Activated CD4-positive, CD25-positive, alpha-beta regulatory T cell treated with anti-CD3 and anti-CD28 coated beads, Interleukin-2, amount 50 U/mL, for 16 hours (primary cell): ENCODE measurements at places on chromosomes 3 and 15.

DNA sequence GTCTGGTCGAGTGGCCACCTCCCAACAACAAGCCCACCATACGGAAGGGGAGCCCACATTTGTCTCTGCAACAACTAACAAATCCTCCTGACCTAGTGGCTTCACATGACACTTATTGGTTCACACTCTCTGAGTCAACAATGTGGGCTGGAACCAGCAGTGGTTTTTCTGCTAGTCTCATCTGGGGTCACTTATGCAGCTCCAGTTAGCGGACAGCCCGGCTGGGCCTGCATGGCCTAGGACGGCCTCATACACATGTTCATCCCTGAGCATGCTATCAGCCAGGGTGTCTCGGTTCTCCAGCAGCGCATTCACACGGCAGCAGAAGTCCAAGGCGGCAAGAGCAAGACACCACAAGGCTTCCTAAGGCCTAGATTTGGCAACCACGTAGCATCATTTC, 281.7 kb downstream of the XXYLT1 start:
- DNase-seq: no peak

- no peak for DNase-seq
These were observed 109.3 kb downstream of the OXNAD1 start for GRCh38 chr3:16374047-16374934.

DNA sequence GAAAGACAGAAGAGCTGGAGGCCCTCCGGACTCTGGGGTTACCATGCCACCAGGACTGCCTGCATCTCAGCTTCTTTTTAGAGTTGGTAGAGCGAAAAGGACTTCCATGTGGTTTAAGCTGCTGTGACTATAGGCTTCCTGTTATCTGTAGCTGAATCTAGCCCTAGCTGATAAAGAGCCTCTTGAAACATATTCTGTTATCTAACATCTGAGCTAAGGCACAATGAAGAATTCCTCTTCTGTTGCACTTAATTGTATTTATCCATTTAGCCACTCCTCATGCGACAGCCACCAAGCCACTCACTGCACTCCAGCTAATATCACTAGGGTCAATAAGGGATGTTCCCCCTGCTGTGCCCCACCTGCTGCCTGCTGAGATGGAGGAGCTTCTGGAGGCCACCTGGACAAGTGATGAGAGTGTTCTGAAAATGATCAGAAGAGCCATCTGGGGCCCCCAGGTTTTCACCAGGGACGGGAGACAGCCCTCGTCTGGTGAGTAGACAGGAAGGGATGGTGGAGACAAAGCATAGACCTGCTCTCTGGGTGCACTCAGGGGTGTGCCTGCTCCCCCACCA, 94.6 kb upstream of the PLXNA1 start:
- DNase-seq: no peak

- DNase-seq: no peak
These were observed 7.4 kb downstream of the HMCES start for GRCh38 chr3:129286081-129286480.

GRCh38 chr3:161793194-161793930, 296.8 kb downstream of the OTOL1 start:
- DNase-seq: no peak

- DNase-seq: no peak
These were observed 29.3 kb downstream of the PPP2R3A start for GRCh38 chr3:135994708-135995337.

DNA sequence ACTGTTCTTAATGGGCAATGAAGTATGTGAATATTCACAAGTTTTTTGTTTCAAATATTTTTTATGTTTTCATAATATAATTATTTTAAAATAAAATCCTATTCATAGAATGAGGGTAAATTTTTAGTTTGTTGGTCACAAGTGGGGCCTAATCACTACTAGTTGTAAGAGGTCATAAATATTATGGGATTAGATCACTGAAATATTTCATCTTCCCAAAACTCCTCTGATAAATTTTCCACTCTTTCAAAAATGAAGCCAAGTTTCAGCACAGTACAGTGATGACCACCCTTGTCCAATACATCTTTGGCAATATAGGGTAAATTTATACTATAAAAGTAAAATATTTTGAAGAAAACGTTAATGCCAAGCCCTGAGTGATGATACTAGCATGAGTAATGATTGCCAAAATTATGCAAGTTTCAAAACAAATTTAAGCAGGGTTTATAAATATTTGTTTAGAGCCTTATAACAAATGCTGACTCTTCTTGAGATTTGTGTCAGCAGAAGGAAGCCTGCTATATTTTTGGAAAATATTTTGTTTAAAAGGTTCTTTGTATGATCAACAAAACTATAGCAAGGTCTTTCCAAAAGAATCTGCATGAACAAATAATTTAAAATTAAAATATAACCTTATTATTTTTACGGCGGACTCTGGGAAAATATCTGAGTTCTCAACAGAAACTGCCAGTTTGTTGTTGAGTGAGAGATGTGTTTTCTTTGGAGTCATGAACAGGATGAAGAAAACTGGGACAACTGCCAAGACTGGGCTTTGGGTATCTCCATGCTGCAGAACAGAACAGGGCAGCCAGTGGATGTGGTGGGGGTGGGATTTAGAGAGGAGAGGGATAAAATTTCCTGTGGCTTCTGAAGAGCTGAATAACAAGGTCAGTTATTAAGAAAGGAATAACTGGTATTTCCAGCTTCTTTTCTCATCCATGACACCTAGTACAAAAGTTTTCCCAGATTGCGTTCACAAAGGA, 17.9 kb upstream of the TM4SF1 start:
- no peak for DNase-seq

GRCh38 chr3:159253860-159254259, 452.0 kb downstream of the MFSD1 start:
- DNase-seq: no peak

DNA sequence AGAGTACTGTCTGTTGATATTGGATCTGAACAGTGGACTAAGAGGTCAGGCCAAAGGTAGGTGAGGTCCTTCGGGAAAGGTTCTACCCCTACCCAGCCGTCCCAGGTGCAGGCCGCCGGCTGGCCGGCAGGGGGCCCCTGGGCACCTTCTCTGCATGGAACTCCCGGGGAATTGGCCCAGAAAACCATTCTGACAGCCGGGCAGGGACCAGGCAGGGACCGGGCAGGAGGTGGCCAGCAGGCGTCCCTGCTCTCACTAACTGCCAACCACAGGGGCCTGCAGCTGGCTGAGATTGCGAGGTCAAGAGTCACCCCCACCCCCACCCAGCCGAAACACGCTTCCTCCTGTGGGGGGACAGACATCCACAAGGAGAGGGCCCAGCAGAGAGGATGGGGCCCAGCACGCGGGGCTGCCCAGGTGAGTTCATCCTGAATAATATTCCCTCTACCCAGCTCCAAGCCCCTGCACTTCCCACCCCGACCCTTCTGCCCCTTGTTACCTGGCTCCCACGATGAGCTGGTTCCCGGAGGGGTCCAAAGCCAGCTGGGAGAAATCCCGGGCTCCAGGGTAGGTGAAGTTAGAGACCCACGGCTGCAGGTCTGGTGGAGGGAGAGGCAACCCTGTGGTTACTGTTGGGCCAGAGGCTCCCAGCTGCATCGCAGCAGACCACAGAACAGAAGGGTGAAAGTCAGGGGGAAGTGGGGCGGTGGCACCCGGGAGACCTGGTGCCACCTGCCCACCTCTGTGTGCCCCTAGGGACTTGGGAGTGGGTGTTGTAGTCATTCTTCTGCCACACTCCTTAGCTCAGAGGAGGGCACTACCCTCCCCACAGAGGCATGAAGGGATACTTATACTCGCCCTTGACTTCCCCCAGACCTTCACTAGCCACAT, 84.4 kb downstream of the SEMA5B start:
- DNase-seq: no peak

DNA sequence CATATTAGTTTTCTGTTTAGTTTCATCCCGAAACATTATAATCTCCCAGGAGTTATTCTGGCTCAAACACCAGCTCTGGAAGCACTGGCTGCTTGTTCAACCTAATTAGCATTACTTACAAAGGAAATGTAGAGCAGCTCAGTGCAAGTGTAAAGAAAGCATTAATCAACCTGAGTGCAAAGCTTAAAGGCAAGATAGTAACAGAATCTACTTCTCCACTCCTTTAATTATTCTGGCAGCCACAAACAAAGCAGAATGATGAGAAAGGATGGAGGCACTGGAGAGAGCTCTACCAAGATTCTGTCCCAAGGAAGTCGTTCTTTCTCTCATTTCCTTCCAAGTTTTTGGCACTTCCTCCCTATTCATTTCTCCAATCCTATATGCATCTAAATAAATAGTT, 1384.0 kb downstream of the ZPLD1 start:
- no peak for DNase-seq

DNA sequence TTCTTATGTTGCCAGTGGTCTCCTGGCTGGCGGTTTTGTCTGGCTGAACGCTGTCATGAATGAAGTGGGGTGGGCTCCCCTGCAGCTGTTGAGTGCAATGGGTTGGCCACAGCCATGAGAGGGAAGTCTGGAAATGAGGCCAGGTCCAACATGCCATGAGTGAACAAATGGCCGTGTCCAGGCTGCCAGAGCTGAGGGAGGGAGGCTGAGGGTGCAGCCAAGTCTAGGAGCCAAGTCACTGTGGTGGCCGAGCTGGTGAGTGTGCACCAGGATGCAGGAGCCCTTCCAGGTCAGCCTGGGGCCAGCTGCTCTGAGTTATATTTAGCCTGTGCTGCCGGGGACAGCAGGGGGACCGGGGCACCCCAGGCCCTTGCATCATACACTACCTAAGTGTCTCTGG, 24.7 kb upstream of the PRR23E start:
- DNase-seq: no peak

DNA sequence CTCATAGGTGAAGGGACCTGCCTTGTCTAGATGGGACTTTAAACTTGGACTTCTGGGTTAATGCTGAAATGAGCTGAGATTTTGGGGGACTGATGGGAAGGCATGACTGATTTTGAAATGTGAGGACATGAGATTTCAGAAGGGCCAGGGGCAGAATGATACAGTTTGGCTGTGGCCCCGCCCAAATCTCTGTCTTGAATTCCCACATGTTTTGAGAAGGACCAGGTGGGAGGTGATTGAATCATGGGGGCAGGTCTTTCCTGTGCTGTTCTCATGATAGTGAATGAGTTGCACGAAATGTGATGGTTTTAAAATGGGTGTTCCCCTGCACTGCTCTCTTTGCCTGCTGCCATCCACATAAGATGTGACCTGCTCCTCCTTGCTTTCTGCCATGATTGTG, 42.8 kb downstream of the ILDR1 start:
- DNase-seq: no peak

DNA sequence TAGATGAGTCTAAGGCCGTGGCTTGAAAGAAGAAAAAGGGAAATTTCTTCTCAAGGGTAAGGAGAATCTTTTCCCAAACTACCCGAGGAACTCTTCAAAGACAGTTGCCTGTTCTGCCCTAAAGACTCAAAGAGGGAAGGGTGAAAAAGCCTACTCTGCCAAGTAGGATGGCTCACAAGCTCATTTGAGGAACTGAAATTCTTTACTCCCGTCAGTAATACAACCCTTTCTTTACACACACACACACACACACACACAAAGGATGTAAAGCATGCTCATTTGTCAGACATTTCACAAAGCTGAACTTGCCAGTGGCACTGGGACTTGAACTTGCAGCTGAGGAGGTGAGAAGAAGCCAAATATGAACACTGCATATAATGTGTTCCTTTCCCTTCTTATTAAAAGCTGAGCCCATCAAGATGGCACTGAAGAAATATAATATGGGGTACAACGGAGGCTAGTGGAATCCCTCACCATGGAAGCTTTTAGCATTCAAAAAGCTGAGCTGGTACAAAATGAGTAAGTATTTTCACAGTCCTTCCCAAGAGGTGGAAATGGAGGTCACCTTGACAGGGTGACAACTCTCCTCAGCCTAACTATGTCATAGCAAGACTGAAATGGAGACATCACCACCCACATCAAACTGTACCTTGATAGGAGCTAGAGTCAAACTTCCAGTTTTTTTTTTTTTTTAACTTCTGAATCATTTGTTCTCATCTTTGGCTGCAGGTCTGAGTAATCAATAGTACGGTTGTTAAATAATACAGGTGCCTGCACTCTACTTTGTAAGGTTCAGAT, 57.6 kb downstream of the TAFA4 start:
- no peak for DNase-seq

DNA sequence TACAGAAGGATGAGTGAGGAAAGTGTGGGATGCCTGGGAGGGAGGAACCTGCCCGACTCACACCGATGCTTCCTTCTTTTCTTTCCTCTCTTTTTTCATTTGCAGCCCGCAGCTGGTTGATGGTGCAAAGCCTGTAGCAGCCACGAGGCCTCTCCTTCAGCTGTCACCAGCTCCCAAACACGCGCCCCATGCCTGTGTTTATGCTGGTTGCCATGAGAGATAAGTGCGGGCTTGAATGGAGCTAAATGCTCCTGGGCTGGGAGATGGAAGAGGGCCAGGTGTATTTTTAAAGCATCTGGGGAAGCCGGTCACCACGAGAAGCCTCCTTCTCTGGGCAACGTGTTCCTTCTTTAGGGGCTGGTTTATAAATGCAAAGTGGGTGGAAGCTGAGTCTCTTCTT, 9.3 kb downstream of the COLQ start:
- no peak for DNase-seq

- no peak for DNase-seq
These were observed 721.0 kb downstream of the OTOL1 start for GRCh38 chr3:162217647-162218046.

- no peak for DNase-seq
These were observed 55.2 kb downstream of the CEMIP start for GRCh38 chr15:80834402-80834801.

DNA sequence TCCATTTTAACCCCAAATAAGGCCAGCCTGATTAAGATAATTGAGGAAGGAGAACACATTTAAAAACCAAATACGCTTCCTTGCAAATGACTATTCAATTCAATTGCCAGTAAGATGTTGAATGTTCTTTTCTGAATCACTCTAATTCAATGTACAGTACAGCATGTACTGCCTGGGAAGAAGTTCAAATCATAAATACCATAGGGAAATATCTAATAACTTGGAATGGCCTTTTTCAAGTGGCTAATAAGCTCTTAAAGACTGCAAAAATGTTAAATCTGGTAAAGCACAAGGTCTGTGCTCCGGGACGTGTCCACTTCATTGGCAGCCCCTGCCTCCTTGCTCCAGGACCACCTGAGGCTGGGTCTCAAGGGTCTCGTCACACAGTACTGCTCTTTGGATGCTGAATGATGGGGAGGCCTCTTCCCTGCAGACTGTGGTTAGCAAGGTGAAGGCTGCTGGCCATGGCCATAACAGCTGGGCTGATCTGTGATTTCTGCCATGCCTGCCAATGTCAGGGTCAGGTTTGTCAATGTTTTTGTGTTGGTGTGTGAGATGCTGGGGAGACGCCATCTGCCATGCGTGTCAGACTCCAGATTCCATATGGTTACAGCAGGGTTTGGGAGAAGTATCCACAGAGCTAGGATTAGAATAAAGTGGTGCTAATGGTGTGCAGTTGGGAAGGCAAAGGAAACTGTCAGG, 300.5 kb downstream of the ADAMTS17 start:
- no peak for DNase-seq

DNA sequence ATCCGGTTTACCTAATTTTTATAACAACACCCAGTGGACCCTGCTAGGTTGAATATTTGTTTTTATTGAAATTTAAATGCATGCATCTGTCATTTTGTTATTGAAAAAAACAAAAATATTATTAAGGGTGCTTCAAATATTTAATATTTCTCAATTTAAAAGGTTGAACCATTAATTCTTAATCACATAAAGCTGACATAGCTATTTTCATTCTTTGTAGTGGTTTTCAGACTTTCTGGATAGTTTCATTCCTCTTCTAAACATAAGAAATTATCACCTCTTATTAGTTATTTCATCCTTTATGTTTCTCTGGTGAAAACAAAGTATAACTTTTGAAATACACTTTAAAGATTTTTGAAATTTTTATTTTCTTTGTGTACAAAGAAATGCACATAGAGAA, 369.9 kb upstream of the PLSCR5 start:
- no peak for DNase-seq

- DNase-seq: no peak
These were observed 134.9 kb downstream of the FEZF2 start for GRCh38 chr3:62238431-62238830.

GRCh38 chr15:77983708-77984445, 93.6 kb downstream of the TBC1D2B start:
- no peak for DNase-seq
